ENCODE measurements at places on chromosomes 5 and 9.
A peak's percentile ranks its signal among the peaks of the same experiment; 100 is the strongest.

GRCh38 chr5:124706729-124707361, 39.6 kb downstream of the ZNF608 start:
- peak; percentile 91 for DNase-seq

DNA sequence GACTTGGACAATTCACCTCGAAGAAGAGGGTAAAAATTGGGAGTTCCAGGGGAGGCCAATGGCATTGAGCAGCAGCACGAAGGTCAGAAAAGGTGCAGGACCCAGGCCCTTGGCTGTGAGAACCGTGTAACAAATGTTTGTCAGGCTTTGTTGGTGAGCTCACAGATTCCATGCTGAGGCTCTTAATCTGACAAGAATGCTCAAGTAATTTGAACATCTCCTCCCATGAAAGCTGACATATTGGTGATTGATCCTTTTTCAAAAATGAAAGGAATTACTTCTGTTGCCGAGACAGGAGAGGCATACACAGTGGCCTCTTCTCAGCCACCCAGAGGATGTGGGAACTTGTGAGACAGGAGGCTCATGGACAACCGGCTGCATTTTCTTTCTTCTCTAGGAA, 11.6 kb downstream of the RAI14 start:
- DNase-seq = peak; percentile 44

DNA sequence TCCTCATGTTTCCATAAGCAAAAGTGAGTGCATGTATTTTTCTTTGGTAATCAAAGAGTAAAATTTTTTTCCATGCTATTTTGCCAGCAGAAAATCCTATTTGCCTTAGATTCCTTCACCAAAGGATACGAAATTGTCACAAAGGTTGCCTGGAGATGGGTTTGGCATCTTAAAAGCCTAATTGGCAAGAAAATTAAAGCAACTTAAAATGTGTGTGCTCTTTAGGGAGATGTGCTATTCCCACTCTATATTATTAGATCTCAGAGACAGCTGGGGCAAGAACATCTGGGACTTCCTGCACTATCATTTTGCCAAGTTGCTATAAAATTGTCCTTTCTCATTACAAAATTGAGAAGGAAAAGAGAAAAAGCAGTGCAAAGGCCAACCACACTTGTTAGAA, 146.1 kb downstream of the PLCXD3 start:
- DNase-seq = no peak

- peak; percentile 95 for DNase-seq
These were observed 6.8 kb upstream of the CEP120 start for GRCh38 chr5:123429993-123430392.

- DNase-seq = no peak
These were observed 352.4 kb downstream of the GLIS3 start for GRCh38 chr9:3947588-3947845.

GRCh38 chr9:35813434-35814105, 1.3 kb downstream of the HINT2 start:
- DNase-seq = peak; percentile 35

- no peak for DNase-seq
These were observed 134.6 kb downstream of the RAB3C start for GRCh38 chr5:58717303-58718007.

- DNase-seq = no peak
These were observed 5.9 kb downstream of the SSNA1 start for GRCh38 chr9:137194388-137194787.

- peak; percentile 51 for DNase-seq
These were observed 22.1 kb upstream of the NDST1 start for GRCh38 chr5:150485693-150486401.

GRCh38 chr5:167969998-167970397, 321.4 kb upstream of the WWC1 start:
- DNase-seq = peak; percentile 85
